Renal cortical epithelial cell (primary cell): ENCODE measurements at places on chromosomes 12 and 14. TPM values are rescaled to one million over a fixed set of nuclear protein-coding genes. Genes with fewer than 3 reads are reported as not detected.
A peak's percentile ranks its signal among the peaks of the same experiment; 100 is the strongest.

The DLGAP5 gene
- 0.94 and 29.0 TPM in 2 replicates for total RNA-seq

The GSC gene
- total RNA-seq = not detected in 2 replicates

The KRT75 gene
- total RNA-seq = 0.35 TPM in 1 of 2 replicates, not detected in the other

The GYS2 gene
- total RNA-seq = not detected in 2 replicates

The BEST3 gene
- total RNA-seq = 0.55 and 0.87 TPM in 2 replicates

The TRHDE gene
- 17.5 and 30.6 TPM in 2 replicates for total RNA-seq

The GARIN6 gene
- total RNA-seq = not detected in 2 replicates

The SPX gene
- total RNA-seq = 14.4 and 68.0 TPM in 2 replicates

The KRT81 gene
- 48.3 TPM in 1 of 2 replicates, not detected in the other for total RNA-seq

The KLRG1 gene
- 1.1 TPM in 1 of 2 replicates, not detected in the other for total RNA-seq

The CCDC197 gene
- not detected in 2 replicates for total RNA-seq

The ERBB3 gene
- total RNA-seq = 5.1 and 19.4 TPM in 2 replicates

The CNTN1 gene
- 2.0 and 4.5 TPM in 2 replicates for total RNA-seq

The PPM1H gene
- 27.1 and 36.6 TPM in 2 replicates for total RNA-seq

The CCDC38 gene
- 0.10 TPM in 1 of 2 replicates, not detected in the other for total RNA-seq

The TMEM260 gene
- total RNA-seq = 10.6 and 29.3 TPM in 2 replicates

The MYL2 gene
- total RNA-seq = not detected in 2 replicates

DNA sequence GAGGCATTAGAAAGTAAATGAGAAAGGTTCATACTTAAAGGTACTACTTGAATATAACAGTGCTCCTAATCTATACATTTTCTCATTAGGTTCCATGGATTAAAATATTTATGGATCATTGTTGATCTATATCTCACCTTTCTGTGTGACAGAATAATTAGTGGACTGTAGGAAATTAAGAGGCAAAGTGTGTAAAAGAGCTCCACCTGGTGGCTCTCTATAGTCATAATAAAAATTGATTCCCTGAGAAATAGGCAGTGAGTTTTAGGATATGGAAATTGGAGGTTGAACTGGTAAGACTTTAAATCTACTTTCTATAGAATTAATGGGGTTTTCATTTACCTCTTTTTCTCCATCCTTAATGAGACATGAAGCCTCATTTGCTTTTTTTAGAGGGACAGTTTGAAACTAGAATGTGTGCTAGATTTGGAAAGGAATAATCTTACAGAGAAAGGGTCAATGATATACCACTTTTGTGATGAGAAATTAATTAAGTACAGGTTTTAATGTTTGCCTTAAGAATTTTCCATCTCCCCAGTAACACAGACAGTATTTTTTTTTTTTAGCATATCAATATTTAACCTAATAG is 11.8 kb upstream of the DERA start:
- peak; percentile 35 for DNase-seq

DNA sequence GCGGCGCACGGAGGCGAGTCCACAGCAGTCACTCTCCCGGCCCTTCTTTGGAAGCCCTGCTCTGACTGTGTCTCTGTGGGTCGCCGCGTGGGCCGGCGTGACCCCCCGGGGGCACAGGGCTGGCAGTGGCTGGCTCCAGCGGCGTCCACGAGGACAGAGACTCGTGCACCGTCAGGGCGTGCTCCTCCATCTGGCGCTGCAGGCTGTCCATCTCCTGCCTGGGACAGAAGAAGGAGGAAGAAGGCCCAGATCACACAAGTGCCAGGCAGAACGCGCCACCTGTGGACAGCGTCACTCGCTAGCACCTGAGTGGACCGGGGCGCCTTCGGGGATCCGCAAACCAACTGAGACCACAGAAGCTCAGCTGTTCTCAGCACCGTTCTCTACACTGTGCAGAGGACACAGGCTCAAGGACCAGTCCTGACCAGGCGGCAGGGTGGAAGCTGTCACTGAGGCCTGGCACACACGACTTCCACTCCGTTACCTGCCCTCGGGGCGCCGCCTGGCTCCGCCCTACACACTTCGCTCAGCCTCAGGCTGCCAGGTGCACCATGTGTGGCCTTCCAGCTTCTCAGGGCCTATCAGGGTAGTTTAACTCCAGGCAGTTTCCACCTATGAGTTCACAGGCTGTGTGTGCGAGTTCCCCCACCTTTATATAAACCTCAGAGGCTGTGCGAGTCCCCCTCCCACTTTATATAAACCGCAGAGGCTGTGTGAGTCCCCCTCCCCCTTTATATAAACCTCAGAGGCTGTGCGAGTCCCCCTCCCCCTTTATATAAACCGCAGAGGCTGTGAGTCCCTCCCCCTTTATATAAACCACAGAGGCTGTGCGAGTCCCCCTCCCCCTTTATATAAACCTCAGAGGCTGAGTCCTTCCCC is 11.7 kb upstream of the ANKLE2 start:
- no peak for DNase-seq

- peak; percentile 94 for DNase-seq
Measured at GRCh38 chr12:101891462-101891971, 14.1 kb downstream of the DRAM1 start.

GRCh38 chr12:54431911-54432814 is 13.1 kb upstream of the ITGA5 start:
- DNase-seq = peak; percentile 71

DNA sequence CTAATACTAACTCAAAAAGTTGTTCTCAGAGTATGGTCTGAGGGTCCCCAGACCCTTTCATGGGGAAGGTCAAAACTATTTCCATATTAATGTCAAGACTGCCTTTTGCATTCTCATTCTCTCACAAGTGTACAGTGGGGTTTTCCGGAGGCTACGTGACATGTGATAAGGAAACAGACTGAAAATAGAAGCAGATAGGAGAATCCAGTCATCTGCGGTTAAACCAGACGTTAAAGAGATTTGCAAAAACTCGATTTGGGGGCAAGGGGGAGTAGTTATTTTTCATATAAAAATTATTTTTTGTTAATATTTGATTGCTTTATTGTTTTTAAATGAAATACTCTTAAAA is 1.0 kb upstream of the NAP1L1 start:
- peak; percentile 30 for DNase-seq

GRCh38 chr12:3132636-3133404 is 55.6 kb downstream of the TSPAN9 start:
- peak; percentile 35 for DNase-seq

DNA sequence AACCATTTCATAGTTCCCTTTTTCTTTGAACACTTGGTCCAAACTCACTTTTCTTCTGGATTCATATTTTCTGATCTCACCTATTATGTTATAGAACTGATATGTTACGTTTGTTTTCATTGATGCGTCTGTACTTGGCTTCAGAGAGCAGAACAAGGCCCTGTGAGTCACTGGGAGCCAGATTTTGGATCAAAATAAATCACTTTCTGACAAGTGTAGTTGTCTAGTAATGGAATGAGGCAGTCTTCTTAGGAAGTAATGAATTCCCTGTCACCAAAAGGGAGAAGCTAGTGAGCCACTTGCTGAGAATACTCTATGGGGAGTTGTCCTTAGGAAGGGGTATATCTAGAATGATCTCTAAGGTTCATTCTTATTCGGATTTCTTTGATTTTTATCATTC is 10.2 kb downstream of the BICD1 start:
- no peak for DNase-seq

DNA sequence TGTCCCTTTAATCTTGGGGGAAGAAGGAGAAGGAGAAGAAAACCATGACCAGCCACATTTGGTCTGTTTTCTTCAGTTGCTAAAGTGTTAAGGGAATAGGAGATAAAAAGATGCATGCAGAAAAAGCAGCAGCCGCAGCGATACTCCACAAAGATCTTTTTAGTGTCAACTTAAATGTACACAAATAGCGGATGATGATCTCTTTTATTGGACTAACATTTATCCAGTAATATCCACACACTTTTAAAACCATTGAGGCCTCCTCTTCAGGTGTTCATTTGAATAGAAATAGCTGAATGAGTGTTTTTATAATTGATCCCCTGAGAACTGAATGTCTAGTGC is 83.5 kb downstream of the PAPOLA start:
- no peak for DNase-seq

GRCh38 chr12:97639702-97640101 is 177.1 kb downstream of the RMST start:
- peak; percentile 78 for DNase-seq

DNA sequence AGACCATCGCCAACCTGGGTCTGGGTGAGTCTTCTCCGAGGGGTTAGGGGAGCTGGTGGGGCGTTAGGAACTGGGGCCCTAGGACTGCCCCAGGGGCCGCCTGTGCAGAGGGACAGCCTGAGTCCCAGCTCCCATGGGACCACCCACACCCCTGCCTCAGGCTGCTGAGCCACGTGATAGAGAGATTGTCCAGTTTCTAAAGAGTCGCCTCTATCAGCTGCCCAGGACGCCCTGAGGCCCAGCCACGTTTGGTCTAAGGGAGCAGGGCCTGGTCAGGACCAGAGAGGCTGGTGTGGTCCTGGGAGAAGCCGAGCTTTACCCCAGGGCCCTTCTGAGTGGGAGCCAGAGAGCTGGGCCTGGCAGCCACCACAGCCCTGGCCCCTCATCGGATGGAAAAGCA is 107.1 kb downstream of the LGMN start:
- DNase-seq = no peak

DNA sequence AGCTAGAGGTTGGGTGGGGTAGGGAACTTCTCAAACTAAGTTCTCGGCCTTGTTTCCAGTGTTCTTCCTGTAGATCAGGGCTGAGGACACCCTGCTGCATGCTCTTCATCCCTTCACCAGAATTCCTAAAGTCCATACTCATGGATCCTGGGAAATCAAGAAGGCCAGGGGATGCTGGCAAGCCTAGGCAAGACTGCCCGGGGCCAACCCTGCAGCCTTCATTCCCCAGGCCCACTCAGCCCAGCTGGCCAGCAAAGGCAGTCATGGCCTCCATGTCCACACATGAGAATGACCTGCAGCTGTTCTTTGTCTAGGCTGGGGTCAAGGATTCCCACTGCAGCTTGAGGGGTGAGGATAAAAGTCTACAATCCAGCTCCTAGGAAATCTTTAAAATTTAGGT is 109.3 kb upstream of the ETV6 start:
- DNase-seq = no peak

- DNase-seq = no peak
Measured at GRCh38 chr14:93493054-93493453, 62.3 kb downstream of the UNC79 start.

GRCh38 chr12:53050426-53051057 is 677 bp downstream of the TNS2 start:
- DNase-seq = no peak

- DNase-seq = no peak
Measured at GRCh38 chr12:102811110-102811737, 105.8 kb downstream of the PAH start.

GRCh38 chr12:54475537-54475936 is 2.1 kb upstream of the GTSF1 start:
- DNase-seq = peak; percentile 74

GRCh38 chr12:124949066-124949465 is 34.6 kb upstream of the UBC start:
- no peak for DNase-seq

DNA sequence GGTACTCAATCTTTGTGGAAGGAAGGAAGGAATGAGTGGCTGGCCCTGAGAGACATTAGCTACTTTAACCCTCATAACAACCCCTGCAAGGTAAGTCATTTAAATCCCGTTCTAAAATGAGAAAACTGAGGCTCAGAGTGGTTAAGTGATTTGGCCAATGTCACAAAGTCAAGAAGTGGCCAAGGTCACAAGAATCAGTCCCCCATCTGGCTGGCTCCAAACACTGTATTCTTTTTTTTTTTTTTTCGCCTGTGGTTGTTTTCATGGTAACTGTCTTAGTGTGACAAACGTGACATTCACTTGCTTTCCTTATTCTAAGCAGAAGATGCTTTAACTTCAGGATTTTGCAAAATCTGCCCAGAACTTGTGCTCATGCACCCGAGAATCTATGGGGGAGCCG is 2.8 kb downstream of the TTC7B start:
- no peak for DNase-seq

DNA sequence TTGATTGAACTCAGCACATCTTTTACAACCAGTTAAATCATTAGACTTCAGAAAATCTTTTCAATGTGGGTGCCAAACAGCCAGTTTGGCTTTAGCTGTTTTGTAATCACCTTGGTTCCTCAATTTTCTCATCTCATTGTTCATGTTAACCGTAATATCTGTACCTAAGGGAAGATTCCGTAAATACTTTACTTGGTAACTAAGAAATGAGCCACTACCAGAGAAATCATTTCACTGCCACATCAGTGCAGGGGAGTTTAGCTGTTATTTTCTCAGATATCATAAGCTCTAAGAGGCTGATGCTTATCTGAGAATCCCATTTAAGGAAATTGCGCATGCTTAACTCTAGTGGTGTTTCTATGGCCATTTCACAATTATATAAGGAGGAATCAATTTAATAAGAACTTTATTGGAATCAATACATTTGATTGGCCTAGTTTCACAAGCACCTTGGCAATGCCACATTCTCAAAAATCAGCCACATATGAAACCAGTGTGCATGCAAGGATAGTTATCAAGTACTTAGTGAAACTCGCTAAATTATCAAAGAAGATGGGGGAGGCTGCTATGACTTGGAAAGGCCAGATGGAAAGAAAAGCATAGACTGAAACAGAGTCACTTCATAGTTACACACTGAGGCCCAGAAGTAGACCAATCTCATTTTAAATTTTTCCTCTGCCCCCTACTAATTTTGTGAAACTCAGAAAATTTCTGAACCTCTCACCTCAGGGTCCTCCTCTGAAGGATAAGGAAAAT is 28.1 kb upstream of the IL22 start:
- no peak for DNase-seq

- DNase-seq = no peak
Measured at GRCh38 chr14:67393689-67394088, 18.3 kb downstream of the PLEK2 start.

GRCh38 chr12:4044101-4044500 is 170.9 kb upstream of the PARP11 start:
- DNase-seq = no peak

- DNase-seq = no peak
Measured at GRCh38 chr12:109589691-109590245, 16.2 kb downstream of the MVK start.

DNA sequence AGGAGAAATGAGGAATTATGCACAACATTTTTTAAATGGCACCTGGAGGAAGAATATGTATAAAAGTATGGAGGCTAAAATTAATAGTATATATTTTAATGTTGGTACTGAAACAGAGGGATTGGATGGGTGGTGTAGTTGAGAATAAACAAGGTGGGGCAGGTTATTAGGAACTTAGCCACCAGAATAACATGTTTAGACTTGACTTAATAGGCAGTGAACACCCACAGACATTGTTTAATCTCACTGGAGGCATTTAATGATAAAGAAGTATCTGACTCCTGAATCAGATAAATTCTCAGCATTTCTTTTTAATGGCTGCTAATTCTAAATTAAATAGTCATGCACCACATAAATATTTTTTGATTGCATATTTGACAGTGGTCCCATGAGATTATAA is 139.7 kb downstream of the CNTN1 start:
- DNase-seq = no peak

GRCh38 chr14:33370426-33370825 is 431.7 kb downstream of the NPAS3 start:
- no peak for DNase-seq

- no peak for DNase-seq
Measured at GRCh38 chr12:14956024-14956891, 5.1 kb downstream of the ARHGDIB start.
